GM12865 (cell line): ENCODE measurements at places on chromosomes 11 and 22.

DNA sequence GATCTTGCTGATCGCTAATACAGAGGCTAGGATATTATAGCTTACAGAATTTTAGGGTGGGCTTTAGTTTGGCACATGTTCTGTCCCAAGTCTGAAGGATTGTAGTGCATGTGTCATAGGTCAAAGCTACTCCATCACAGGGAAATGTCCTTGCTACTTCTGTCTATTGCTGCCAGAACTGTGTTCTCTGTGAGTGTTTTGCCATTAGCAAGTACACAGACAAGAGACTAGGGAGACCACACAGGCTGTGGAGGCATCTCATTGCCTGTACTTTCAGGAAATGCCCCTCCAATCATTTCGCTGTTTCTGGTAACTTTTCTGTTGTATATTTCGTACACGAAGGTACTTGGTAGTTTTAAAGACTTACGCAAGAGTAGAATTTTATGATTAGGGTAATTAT, 25.5 kb upstream of the RAG2 start:
- DNase-seq: no peak

- DNase-seq: no peak
Measured at GRCh38 chr22:35205961-35206360, 51.3 kb upstream of the HMGXB4 start.

GRCh38 chr11:83948200-83948599, 662.0 kb upstream of the CCDC90B start:
- no peak for DNase-seq

DNA sequence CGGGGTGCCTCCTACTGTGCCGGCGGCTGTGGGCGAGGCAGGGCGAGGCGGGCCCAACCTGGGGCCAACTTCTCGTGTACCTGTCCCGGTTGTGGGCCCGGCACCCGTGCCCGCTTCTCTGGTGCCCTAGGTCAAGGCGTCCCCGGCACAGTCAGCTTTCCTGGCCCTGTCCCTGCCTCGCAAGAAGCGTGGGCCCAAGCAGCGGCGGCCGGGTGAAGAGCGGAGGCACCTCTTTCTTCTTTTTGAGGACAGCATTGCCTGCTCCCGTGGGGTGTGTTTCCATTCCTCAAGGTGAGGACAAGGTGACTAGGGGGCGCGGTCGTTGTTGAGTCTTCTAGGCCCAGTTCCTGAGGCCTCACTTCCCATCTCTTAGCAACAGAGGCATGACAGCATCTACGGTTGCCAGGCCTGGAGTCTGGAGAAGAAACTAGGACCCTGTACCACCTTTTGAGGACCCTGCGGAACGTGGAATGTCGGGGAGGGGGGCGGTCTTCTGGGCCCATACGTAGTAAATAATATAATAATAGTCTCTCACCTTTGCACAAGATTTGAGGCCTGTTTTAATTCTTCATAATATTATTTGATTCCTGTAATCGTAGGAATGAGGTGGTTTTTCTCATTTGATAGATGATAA, 418 bp downstream of the ACO2 start:
- DNase-seq: peak; percentile 57

DNA sequence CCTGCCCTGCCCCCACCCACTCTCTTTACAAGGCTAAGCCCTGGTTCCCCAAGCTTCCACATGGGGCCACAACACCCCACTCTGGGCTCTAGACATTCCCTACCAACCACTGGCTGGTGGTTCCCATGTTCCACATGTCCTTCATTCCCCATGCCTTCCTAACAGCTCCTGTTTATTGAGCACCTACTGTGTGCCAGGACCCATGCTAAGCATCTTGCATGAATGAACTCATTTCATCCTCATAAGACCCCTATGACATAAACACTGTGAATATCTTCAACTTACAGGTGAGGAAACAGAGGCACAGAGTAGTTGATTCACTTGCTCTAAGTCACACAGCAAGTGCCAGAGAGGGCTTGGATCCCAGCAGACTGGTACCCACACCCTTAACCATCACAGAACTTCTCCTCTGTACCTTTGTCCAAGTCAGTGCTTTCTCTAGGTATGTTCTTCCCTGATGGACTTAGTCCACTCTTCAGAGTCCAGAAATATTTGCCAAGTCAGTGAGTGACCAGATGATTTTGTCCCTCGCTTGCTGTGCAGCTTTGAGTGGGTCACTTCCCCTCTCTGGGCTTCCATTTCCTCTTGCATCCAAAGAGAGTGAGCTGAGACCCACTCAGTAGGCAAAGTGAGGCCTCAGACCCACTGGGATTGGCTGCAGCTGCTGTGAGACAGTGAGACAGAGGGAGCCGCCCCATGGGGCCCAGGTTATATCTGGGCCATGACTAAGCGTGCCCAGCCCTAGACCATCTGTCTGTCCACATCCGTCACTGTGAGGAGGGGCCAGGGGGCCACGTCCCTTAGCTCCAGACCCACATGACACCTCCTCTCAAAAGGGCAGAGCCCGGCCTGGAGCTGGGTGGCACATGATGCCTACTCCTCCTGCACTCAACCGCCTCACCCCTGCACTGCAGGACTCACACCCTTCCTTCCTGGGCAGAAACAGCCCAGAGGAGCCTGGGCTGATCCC, 132.4 kb downstream of the MN1 start:
- DNase-seq: no peak
